ENCODE measurements at places on chromosomes 6 and 20. TPM values are rescaled to one million over a fixed set of nuclear protein-coding genes. Genes with fewer than 3 reads are reported as not detected.

GRCh38 chr6:41209547-41210320 lies 8.8 kb upstream of the TREML2 start:
- no peak overlapping the region for H3K4me3 ChIP-seq
- H3K27ac ChIP-seq, result no peak overlapping the region
- H3K4me1 ChIP-seq, result no peaks in the 10 kb centered on the region
- H3K27me3 ChIP-seq, result no peaks in the 10 kb centered on the region
- H3K36me3 ChIP-seq, result no peaks in the 10 kb centered on the region

GRCh38 chr6:125952764-125953501 lies 3.6 kb upstream of the HINT3 start:
- H3K4me3 ChIP-seq, result no peak overlapping the region
- peaks cover 5% of the 10 kb centered on the region for H3K4me1 ChIP-seq
- H3K27me3 ChIP-seq, result no peaks in the 10 kb centered on the region
- DNase-seq, result peak; percentile 68
- H3K36me3 ChIP-seq, result no peaks in the 10 kb centered on the region
- H3K27ac ChIP-seq, result no peak overlapping the region

DNA sequence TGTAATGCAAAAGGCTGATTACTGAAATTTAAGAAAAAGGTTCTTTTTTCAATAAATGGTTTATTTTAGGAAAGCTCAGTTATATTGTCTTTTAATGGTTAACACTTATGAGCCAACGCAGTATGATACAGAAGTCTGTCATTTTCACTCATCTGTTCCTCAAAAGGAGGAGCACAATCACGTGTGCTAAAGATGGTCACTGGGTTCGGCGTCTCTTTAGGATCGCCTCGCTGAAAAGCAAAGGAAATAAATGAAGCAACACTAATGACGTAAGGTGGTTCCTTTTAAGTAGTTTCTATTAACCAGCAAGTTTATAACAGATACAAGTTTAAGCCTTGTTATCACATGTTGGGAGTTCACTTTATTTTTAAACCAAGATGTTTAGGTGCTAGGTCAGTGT lies 125.7 kb downstream of the MAP3K4 start:
- no peak overlapping the region for H3K4me3 ChIP-seq
- no peak overlapping the region for H3K27ac ChIP-seq
- DNase-seq, result no peak
- peaks cover 77% of the 10 kb centered on the region for H3K36me3 ChIP-seq
- no peaks in the 10 kb centered on the region for H3K4me1 ChIP-seq
- no peaks in the 10 kb centered on the region for H3K27me3 ChIP-seq

GRCh38 chr6:139364302-139364981 lies 10.0 kb downstream of the CITED2 start:
- H3K27me3 ChIP-seq, result no peaks in the 10 kb centered on the region
- no peak for DNase-seq
- H3K4me3 ChIP-seq, result no peak overlapping the region
- peaks cover 15% of the 10 kb centered on the region for H3K4me1 ChIP-seq
- no peaks in the 10 kb centered on the region for H3K36me3 ChIP-seq

- no peaks in the 10 kb centered on the region for H3K27me3 ChIP-seq
- H3K4me3 ChIP-seq, result no peak overlapping the region
- H3K36me3 ChIP-seq, result no peaks in the 10 kb centered on the region
- H3K4me1 ChIP-seq, result no peaks in the 10 kb centered on the region
- DNase-seq, result no peak
- no peak overlapping the region for H3K27ac ChIP-seq
Measured at GRCh38 chr6:113833537-113833936, 23.6 kb upstream of the MARCKS start.

GRCh38 chr6:159627939-159628338 lies 65.1 kb downstream of the SOD2 start:
- no peaks in the 10 kb centered on the region for H3K4me1 ChIP-seq
- no peaks in the 10 kb centered on the region for H3K36me3 ChIP-seq
- no peak overlapping the region for H3K27ac ChIP-seq
- no peak for DNase-seq
- no peaks in the 10 kb centered on the region for H3K27me3 ChIP-seq
- H3K4me3 ChIP-seq, result no peak overlapping the region

DNA sequence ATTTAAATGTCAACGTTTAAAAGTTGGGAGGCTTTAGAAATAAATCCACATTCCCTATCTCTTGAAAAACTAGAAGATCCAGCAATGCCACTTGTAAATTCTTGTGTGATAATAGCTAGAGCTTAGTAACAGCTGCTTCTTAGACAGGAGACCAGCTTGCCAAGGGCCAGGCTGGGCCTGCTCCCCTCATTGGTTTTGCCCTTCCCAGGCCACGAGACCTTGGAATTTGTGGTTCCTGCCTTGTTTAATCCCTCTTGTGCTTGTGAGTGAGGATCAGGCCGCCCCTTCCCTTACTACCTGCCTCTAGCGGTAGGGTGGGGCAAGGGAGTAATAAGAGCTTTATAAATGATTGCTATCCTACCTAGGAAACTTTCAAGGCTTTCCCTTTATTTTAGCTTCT lies 363.5 kb downstream of the SYNE1 start:
- no peaks in the 10 kb centered on the region for H3K27me3 ChIP-seq
- H3K4me1 ChIP-seq, result peaks cover 9% of the 10 kb centered on the region
- no peak overlapping the region for H3K4me3 ChIP-seq

DNA sequence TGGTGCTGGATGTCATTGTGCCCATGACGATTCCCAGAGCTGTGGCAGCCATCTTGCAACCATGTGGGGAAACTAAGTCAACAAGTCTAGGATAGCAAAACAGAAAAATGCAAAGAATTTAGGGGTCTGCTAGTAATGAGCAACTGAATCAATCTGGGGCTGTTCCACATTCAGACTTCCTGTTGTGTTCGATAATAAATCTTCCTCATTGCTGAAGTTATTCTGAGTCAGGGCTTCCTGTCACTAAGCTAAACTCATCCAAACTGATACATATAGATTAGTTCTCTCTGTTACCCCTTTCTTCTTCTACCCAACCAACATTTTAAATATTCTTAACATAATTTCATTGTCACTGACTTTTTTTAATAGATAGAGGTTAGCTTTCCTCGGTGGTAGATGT lies 205.9 kb downstream of the HACE1 start:
- no peak for DNase-seq
- no peaks in the 10 kb centered on the region for H3K4me1 ChIP-seq

GRCh38 chr6:137112067-137112355 lies 61.4 kb downstream of the IL22RA2 start:
- H3K36me3 ChIP-seq, result no peaks in the 10 kb centered on the region
- no peaks in the 10 kb centered on the region for H3K27me3 ChIP-seq
- no peak overlapping the region for H3K4me3 ChIP-seq
- no peak for DNase-seq

GRCh38 chr6:39882531-39882899 lies 51.7 kb downstream of the MOCS1 start:
- H3K36me3 ChIP-seq, result peaks cover 4% of the 10 kb centered on the region
- H3K4me3 ChIP-seq, result no peak overlapping the region
- peak overlapping the region; percentile 8 for H3K27ac ChIP-seq
- DNase-seq, result no peak

GRCh38 chr6:33878562-33878961 lies 74.8 kb upstream of the MLN start:
- no peak for DNase-seq
- H3K4me3 ChIP-seq, result no peak overlapping the region
- H3K36me3 ChIP-seq, result no peaks in the 10 kb centered on the region
- no peak overlapping the region for H3K27ac ChIP-seq
- no peaks in the 10 kb centered on the region for H3K4me1 ChIP-seq

DNA sequence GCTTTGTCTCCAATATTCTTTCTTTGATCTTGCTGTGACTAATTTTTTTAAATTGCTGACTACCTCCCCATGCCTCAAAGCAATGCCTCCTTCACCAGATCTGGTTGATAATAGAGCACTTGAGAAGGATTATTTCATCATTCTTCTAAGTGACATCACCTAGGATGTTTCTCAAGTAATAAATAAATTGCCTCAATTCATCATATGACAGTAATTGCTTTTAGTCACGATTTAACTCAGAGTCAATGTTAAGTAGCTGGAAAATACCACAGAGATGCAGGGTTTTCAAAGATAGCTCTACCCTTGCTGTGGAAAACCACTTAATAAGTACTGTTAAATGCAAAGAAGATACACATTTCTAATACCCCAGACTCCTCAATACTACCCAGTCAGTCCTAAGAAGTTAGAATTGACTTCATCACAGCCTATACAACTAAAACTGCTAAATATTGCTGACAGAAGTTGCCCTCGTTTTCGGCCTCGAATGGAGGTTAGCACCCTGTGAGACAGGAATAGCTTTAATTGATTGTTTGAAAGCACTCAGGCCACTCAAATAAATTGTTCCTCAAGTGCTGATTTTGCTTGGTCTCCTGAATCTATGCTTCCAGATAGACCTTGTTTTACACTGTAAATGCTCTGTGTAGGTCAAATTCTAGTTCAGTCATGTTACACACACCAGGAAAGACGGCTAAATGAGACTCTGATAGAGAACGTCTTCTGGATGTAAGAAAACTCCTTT lies 640.6 kb upstream of the CHD6 start:
- no peak overlapping the region for H3K27ac ChIP-seq
- no peak overlapping the region for H3K4me3 ChIP-seq
- H3K36me3 ChIP-seq, result no peaks in the 10 kb centered on the region
- no peak for DNase-seq
- no peaks in the 10 kb centered on the region for H3K27me3 ChIP-seq

- H3K27me3 ChIP-seq, result no peaks in the 10 kb centered on the region
- no peaks in the 10 kb centered on the region for H3K4me1 ChIP-seq
- H3K27ac ChIP-seq, result no peak overlapping the region
- no peaks in the 10 kb centered on the region for H3K36me3 ChIP-seq
- H3K4me3 ChIP-seq, result no peak overlapping the region
Measured at GRCh38 chr20:11982289-11982954, 64.7 kb downstream of the BTBD3 start.

- H3K4me3 ChIP-seq, result no peak overlapping the region
- no peak for DNase-seq
- no peak overlapping the region for H3K27ac ChIP-seq
- no peaks in the 10 kb centered on the region for H3K27me3 ChIP-seq
- no peaks in the 10 kb centered on the region for H3K36me3 ChIP-seq
- no peaks in the 10 kb centered on the region for H3K4me1 ChIP-seq
Measured at GRCh38 chr6:141922898-141923297, 209.8 kb upstream of the GJE1 start.

GRCh38 chr6:134316733-134317431 lies 1.0 kb downstream of the SGK1 start:
- peaks cover 9% of the 10 kb centered on the region for H3K27me3 ChIP-seq
- H3K27ac ChIP-seq, result no peak overlapping the region
- no peak for DNase-seq
- H3K4me1 ChIP-seq, result no peaks in the 10 kb centered on the region
- H3K36me3 ChIP-seq, result no peaks in the 10 kb centered on the region

DNA sequence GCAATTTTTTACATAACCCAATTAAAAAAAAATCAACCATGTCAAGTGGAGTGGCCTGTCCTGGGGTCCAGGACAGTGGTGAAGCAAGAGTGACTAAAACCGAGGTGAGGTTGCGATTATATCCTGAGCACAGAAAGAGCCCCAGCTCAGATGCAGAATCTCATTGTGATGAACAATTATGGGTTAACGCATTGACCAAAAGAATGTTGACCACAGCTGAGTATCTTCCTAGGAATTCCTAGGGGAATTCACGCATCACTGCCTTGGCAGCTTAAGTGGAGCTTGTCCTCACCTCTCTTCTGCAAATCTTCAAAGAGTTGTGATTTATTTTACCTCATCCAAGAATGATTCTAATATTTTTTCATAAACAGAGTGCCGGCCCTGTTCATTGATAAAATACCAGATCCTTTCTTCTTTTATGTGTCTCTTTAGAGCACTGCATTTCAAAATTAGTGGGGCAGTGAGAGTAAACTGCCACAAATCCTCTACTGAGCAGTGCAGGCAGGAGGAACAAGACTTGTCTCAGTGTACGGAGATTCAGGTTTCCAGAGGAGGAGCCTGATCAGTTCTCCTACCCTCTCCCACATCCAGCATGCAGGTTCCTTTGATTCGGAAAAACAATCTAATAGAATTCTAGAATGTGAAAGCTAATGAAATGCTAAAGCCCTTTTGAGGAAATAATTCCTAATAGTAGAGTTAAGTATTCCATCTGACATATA lies 60.1 kb upstream of the ZNF184 start:
- no peak for DNase-seq
- H3K4me1 ChIP-seq, result no peaks in the 10 kb centered on the region
- H3K36me3 ChIP-seq, result no peaks in the 10 kb centered on the region

GRCh38 chr6:12494161-12494560 lies 204.0 kb downstream of the EDN1 start:
- no peaks in the 10 kb centered on the region for H3K27me3 ChIP-seq
- no peak overlapping the region for H3K4me3 ChIP-seq
- no peaks in the 10 kb centered on the region for H3K36me3 ChIP-seq
- H3K4me1 ChIP-seq, result no peaks in the 10 kb centered on the region

Gene SLC22A2
- not detected for total RNA-seq

Gene STMN3
- 12.4 TPM for total RNA-seq

Gene ENPP4
- 27.8 TPM for total RNA-seq

Gene ZSCAN9
- 13.5 TPM for total RNA-seq

Gene PABPC1L
- 46.4 TPM for total RNA-seq

Gene POFUT1
- total RNA-seq, result 31.5 TPM

Gene VGLL2
- total RNA-seq, result not detected

All from upper lobe of right lung (tissue), 1 donor.